ENCODE measurements at places on chromosomes 5 and 9. TPM values are rescaled to one million over a fixed set of nuclear protein-coding genes. Genes with fewer than 3 reads are reported as not detected.

DNA sequence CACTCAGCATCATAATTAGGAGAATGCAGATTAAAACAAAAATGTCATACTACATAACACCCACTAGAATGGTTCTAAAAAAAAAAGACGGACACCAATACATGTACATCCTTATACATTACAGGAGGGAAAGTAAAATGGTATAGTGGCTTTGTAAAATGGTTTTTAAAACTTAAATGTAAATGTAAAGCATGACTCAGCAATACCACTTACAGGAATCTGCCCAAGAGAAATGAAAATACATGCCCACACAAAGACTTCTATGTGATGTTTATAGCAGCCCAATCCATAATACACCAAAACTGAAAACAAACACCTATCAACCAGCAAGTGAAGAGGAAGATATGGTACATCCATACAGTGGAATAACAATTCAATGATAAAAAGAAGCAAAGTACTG is 939.1 kb upstream of the ACO1 start:
- DNase-seq: no peak

DNA sequence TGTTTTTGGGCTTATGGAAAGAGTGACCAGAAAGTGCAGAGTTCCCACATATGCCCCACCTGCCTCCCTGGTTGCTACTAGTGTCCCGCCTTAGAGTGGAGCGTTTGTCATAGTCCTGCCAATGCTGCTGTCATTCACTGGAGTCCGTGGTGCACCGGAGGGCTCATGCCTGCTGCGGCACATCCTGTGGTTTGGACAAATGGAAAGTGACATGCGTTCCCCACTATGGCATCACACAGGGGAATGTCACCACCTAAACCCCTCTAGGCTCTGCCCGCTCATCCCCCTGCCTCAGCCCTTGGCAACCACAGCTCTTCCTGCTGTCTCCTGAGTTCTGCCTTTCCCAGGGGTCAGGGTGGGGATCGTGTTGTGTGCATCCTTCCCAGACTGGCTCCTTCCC is 29.2 kb downstream of the IRX4 start:
- DNase-seq: no peak

GRCh38 chr5:76393035-76393680 is 9.9 kb upstream of the IQGAP2 start:
- no peak for DNase-seq

DNA sequence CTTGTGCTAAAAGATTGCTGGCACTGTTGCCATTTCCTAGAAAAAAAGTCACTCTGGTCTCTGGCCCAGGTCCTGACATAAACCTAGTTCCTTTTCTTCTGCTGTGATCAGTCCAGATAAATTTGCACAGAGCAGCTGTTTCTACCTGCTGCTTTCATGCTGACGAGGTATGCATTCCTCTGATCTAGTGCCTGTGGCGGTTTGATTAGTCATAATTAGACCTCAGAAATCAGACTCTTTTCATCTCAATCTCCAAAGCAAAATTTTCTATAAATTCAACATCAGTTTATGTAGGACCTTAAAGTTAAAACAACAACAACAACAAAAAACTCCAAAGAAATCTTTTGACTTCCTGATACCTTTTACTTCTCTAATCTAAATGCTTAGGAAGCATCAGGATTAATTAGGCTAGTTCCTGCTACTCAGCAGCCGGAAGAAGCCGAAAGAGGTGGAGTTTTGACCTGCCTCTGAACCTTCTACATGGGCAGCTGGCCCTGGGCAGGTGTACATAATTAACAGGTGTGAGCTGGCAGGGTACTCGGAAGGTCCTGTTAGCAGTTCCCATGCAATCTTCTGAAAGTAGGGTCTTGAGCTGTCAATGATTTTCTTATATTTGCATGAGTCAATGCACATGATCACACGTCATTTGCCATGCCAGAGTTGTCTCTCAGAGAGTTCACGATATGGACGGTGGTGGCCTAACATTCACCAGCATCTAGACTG is 83.3 kb upstream of the CCDC112 start:
- no peak for DNase-seq

DNA sequence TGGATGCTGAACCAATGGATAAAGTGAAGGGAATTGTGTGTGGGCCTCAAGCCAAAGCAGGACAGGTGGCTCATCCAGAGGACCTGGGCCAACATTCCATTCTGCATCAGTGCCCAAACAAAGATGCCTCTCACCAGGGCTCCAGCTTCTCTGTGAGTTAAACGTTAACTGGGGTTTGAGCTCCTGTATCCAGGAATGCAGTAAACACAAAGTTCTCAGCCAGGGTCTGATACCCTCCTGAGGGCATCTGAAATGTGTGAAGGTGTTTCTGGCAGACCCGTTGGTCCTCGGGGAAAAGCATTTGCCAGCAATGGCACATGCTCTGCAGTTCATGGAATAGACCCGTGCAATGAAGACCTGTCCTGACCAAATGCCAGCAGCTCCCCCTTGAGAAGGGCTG is 33.9 kb upstream of the AOPEP start:
- no peak for DNase-seq

DNA sequence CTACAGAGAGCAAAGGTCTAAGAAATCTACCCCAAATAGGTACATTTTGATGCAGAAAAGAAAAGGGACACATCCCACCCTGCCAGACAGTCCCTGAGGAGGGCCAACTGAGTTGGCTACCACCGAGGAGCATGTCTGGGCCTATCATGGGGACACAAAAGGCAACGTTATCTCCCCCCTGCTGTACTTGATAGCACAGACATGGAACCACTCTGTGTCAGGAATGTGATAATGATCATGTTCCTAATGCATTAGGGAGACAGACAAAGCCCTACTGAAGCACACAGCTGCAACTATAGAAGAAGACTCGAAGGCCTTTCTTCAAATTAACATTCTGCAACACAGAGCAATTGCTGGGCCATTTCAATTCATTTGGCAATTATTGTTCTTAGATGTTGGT is 84.5 kb downstream of the ENC1 start:
- DNase-seq: no peak

DNA sequence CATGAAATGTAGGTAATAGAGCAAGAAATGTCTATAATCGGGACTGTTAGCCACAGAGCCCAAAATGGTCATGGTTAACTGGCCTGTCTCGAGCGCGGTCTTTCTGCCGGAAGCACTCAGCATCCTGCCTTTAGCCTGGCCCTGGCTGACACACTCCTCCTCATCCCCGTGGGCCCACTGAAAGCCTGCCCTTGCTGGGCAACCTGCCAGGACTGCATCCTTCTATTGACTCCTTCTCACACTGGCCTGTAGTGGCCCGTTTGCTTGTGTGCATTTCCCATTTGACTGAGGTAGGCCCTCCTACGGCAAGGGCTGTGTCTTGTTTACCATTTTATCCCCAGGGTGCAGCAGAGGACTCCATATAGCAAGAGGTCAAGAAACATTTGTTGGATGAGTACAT is 215.7 kb downstream of the ATPSCKMT start:
- no peak for DNase-seq

DNA sequence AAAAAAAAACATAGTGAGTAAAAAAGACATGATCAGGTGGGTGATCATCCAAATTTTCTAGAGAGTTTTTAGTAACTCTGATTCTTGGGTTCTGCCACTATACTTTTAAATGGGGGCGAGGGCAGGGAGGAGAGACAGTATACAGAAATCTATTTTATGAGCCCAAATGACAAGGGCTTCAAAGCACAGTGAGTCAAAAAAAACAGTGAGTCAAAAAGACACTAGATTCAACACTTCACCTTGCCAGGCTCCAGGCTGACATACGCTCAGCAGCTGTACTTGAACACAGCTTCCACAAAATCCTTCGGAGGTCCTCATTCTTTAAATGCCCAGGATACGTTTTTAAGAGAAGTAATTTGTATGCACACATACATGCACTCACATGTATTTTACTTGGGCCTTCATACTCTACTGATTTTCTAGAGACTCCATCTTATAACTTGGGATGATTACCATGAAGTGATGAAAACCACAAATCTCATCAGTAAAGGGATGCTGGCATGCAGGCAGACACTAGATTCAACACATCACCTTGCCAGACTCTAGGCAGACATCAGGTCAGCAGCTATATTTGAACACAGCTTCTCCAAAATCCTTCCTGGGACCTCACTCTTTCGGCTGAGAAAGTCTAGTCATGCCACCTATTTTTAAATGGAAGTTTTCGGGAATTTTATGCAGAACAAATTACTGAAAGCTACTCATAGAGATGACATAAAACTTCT is 28.8 kb downstream of the NR3C1 start:
- DNase-seq: no peak

GRCh38 chr5:109816732-109817131 is 127.0 kb downstream of the MAN2A1 start:
- no peak for DNase-seq

GRCh38 chr5:172102913-172103626 is 85.0 kb downstream of the STK10 start:
- DNase-seq: no peak

DNA sequence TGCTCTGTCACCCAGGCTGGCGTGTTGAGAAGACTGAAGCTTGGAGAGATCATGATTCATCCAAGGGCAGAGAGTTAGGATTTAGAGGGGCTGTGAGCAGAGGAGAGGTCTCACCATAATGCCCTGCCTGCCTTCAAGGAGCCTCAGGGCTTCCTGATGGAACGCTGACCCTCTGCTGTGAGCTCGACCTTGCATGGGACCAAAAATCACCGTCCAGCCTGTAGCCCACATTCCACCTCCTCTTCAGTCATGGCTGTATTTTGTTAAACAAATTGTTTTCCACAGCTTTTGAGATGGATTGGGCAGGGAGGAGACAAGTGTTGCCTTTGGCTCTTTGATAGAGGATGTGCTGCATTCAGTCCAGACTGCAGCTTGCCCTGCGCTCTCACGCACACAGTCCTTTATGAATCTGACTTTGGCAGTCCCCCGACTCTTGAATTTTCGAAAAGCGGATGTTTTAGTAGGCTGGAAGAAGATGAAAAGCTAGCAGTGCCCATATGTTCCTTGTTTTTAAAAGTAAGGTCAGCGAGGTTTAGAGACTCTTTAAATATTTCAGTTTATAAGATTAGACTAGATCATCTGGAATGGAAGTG is 79.5 kb downstream of the MVB12B start:
- DNase-seq: no peak

DNA sequence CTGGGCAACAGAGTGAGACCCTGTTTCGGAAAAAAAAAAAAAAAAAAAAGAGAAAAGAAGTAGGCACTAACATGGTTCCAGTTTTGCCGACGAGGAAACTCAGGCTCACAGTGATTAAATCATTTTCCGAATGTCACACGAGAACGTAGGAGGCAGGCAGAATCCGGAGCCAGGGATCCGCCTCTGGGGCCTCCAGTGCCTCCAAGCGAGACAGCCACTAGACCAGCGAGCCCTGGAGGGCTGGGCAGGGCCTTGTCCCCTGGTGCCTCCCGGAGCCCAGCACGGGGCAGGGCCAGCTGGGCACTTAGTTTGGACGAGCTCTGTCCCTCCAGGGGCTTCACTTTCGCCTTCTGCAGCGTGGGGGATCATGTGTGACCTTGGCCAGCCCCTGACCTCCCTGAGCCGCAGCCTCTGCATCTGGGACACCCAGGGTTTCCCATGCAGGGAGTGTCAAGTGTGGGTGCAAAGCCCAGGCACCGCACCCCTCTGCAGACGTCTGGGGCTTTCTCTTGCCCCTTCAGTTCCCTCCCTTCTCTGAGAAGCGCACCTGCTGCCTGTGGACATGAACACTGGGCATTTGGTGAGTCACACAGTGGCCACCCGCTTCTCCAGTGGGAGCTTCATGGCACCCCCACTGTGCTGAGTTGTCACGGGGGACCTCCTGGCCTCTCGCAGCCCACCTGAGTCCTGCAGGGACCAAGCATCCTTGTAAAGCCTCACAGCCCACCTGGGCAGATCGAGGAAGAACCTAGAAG is 80.3 kb downstream of the RXRA start:
- no peak for DNase-seq

- DNase-seq: no peak
Observed at GRCh38 chr5:107878661-107879060, 207.9 kb upstream of the EFNA5 start.

- DNase-seq: no peak
Observed at GRCh38 chr5:162325143-162325727, 257.7 kb downstream of the GABRG2 start.

DNA sequence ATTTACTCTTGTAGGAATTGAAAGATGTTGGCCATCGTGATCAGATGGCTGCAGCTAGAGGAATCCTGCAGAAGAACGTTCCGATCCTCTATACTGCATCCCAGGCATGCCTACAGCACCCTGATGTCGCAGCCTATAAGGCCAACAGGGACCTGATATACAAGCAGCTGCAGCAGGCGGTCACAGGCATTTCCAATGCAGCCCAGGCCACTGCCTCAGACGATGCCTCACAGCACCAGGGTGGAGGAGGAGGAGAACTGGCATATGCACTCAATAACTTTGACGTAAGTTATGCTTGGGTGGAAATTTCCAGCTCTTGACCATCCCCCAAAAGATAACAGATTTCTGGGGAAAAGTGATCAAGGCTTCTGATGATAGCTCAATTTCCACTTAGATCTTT is 50.6 kb downstream of the LRRTM2 start:
- DNase-seq: no peak

DNA sequence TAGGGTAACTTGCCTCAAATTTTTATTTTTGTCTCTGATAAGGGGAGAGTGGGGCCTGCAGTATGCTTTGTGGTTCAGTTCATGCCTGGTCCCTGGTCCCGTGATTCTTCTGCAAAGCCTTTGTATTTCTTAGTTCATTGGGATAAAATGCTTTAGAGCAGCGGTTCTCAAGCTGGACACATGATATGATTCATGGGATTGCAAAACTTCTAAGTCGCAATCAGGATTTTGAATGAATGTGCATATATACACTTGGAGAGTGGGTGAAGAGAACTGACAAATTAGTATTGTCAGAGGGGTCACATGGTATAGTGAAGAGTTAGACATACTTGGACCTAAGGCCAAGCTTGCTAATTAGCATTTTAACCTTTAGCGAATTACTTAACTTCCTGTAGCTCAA is 265.4 kb upstream of the KLF9 start:
- no peak for DNase-seq

- DNase-seq: no peak
Observed at GRCh38 chr5:1551426-1552301, 27.9 kb upstream of the LPCAT1 start.

The GRM6 gene
- total RNA-seq: not detected

The GRIN3A gene
- 0.05 TPM for total RNA-seq

The PRRX2 gene
- not detected for total RNA-seq

The NCBP1 gene
- 47.4 TPM for total RNA-seq

The C9orf152 gene
- not detected for total RNA-seq

The CARTPT gene
- not detected for total RNA-seq

The SLC9A3 gene
- total RNA-seq: 2.0 TPM

The NUTM2G gene
- not detected for total RNA-seq

The SEMA5A gene
- total RNA-seq: 2.8 TPM

The C9 gene
- not detected for total RNA-seq

The FREM1 gene
- total RNA-seq: 0.67 TPM

The CEMIP2 gene
- total RNA-seq: 407 TPM

Data from CD4-positive, CD25-positive, alpha-beta regulatory T cell (primary cell).